ENCODE measurements at places on chromosomes 3 and 15. TPM values are rescaled to one million over a fixed set of nuclear protein-coding genes. Genes with fewer than 3 reads are reported as not detected.

Gene THRB
- total RNA-seq = not detected

Gene SPTBN5
- 0.18 TPM for total RNA-seq

Gene MEGF11
- total RNA-seq = 0.64 TPM

Gene CLK3
- 65.6 TPM for total RNA-seq

Gene SEMA6D
- total RNA-seq = not detected

Gene NR1I2
- total RNA-seq = 0.90 TPM

Gene WNT5A
- 1.1 TPM for total RNA-seq

Gene CHAC1
- total RNA-seq = 4.7 TPM

Gene GABPB1
- 32.4 TPM for total RNA-seq

Gene FEZF2
- total RNA-seq = not detected

Gene DNAJC13
- total RNA-seq = 28.1 TPM

Gene BBS4
- total RNA-seq = 9.1 TPM

Gene EAF2
- 47.3 TPM for total RNA-seq

Gene CLDN18
- 0.26 TPM for total RNA-seq

Gene FOXL2NB
- not detected for total RNA-seq

Gene TM4SF4
- 1.3 TPM for total RNA-seq

Gene CPOX
- total RNA-seq = 69.4 TPM
